Activated T-cell treated with anti-CD3 and anti-CD28 coated beads for 4 hours (primary cell): ENCODE measurements at places on chromosomes 7 and 10.

- DNase-seq = no peak
Measured at GRCh38 chr7:38292442-38292841, 19.0 kb upstream of the TARP start.

DNA sequence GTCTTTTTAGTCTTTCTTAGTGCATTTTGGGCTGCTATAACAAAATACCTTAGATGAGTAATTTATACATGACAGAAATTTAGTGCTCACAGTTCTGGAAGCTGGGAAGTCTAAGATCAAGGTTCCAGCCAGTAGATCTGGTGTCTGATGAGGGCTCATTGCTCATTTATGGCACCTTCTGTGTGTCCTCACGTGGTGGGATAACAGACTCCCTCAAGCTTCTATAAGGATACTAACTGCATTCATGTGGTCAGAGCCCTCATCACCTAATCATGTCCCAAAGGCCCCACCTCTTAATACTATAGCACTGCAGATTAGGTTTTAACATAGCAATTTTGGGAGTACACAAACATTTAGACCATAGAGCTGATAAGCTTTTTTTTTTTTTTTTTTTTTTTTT, 80.4 kb downstream of the ZNRF2 start:
- no peak for DNase-seq

DNA sequence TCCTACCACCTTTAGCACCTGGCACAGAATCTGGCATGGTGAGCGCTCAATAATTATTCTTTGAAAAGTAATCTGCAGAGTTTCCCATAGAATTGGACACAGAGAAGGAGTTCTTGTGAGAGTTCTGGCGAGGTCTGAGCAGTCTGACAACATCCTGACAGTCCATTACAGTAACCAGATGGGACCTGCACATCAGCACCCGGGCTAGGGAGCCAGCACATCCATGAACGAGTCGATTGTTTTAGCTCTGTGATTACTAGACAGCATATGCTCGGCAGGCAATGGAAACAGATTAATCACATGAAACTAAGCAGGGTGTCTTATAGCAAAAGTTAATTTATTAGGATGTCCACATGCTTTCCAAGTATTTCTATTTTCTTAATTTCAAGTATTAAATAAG, 96.7 kb downstream of the SEMA3D start:
- DNase-seq = no peak

- DNase-seq = no peak
Measured at GRCh38 chr7:38186593-38187314, 8.7 kb downstream of the STARD3NL start.

GRCh38 chr7:100122067-100122466, 2.6 kb downstream of the CNPY4 start:
- DNase-seq = no peak

DNA sequence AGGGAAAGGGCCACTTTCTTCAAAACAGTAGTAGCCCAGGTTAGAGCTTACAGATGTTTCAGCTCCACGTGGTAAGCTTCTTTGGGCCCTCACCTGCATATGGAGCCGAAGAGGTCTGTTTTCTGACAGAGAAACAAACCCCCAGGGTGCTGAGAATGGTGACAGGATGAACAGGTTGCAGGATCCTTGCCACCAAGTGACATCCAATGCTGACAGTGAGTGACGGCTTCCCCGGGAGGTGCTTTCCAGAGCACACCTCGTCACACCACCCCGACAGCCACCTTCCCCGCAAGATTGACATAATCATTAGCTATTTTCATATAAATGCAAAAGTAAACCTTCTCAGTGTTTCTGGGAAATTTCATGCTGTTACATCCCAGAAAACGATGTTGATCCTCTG, 109.3 kb upstream of the BTBD16 start:
- DNase-seq = no peak

- DNase-seq = no peak
Measured at GRCh38 chr10:57962839-57963238, 304.9 kb downstream of the IPMK start.

GRCh38 chr10:64261676-64262075, 740.5 kb downstream of the REEP3 start:
- no peak for DNase-seq

GRCh38 chr7:41943094-41943577, 240.2 kb upstream of the INHBA start:
- peak; percentile 54 for DNase-seq

- no peak for DNase-seq
Measured at GRCh38 chr7:131067220-131067619, 260.5 kb upstream of the MKLN1 start.

- DNase-seq = no peak
Measured at GRCh38 chr7:132412435-132412834, 163.8 kb downstream of the PLXNA4 start.

- DNase-seq = no peak
Measured at GRCh38 chr7:102935450-102936115, 22.8 kb downstream of the LRRC17 start.

DNA sequence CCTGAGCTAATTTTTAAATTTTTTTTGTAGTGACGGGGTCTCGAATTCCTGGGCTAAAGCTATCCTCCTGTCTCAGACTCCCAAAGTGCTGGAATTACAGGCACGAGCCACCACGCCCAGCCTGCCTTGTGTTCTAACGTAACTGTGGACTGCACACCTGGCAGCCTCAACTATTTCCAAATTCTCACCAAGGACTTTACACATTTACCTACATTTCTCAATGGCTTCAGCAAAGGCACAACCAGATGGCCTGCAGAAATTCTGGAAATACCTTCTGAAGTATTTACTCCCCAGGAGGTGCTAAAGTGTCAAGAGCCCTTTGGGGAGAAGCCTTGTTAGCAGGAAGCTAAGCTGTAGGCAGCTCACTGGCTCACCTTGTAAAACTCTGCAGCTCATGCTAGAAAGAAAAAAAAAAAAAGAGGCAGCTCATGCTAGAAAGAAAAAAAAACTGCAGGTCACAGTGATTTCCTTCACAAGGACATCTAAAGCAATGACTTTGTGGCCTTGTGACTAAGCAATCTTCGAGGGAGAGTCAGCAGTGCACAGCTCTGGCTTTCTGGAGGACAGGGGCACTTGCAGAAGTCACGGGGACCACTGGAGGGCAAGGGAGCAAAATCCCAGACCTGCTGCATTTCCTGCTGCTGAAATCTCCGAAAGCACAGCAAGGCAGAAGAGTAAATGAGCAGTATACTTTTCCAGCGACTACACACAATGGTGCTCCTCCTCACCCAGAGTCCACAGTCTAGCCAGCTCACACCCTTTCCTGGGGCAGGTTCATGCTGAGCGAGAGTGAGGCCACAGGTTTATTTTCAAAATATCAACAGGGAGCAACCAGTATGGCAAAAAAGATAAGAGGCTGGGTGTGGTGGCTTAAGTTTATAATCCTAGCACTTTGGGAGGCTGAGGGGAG, 40.4 kb downstream of the BAIAP2L1 start:
- DNase-seq = no peak

DNA sequence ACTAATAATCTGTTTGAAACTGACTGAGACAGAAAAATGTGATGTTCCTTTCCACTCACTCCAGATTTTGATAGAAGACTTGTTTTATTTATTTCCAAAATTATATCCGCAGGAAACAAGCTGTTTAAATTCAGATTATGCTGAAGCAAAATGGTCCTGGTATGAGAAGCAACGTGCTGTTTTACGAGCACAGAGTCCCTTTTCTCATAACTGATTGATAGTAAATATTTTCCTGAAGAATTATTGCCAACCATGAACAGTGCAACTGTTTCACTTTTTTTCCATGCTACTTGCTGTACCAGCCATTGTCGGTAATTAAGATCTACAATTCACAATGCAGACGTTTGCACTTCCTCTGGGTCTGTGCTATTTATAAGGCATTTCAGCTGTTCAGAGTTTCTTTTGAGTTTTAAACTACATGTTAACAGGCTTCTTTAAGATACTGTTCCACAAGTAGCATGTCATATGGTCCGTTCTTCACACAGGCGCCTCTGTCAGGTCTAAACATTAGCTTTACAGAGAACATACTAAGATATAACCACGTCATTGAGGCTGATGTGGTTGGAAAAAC, 103.8 kb downstream of the POLL start:
- no peak for DNase-seq

- DNase-seq = no peak
Measured at GRCh38 chr7:49088017-49088416, 163.7 kb downstream of the CDC14C start.

DNA sequence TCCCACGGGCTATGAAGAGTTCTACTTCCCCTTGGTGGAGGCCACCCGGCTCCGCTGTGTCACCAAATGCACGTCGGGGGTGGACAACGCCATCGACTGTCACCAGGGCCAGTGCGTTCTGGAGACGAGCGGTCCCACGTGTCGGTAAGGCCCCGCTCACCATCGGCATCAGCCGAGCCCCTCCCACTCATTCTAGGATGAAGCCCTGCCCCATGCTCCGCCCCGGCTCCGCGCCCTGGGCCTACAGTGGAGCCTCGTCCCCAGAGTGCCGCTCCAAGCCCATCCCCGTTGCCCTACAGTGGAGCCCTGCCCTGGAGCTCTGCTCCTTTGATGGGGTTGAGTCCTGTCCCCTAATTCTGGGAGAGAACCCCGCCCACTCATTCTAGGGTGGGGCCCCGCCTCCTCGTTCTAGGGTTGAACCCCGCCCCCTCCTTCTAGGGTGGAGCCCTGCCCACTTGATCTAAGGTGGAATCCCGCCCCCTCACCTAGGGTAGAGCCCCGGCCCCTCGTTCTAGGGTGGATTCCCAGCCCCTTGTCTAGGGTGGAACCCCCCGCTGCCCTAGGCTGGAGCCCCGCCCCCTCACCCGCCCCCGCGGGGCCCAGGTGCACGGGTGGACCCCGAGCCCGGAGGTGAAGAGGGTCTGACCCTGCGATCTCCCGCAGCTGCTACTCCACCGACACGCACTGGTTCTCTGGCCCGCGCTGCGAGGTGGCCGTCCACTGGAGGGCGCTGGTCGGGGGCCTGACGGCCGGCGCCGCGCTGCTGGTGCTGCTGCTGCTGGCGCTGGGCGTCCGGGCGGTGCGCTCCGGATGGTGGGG, 3.4 kb upstream of the MUC12 start:
- DNase-seq = peak; percentile 61

DNA sequence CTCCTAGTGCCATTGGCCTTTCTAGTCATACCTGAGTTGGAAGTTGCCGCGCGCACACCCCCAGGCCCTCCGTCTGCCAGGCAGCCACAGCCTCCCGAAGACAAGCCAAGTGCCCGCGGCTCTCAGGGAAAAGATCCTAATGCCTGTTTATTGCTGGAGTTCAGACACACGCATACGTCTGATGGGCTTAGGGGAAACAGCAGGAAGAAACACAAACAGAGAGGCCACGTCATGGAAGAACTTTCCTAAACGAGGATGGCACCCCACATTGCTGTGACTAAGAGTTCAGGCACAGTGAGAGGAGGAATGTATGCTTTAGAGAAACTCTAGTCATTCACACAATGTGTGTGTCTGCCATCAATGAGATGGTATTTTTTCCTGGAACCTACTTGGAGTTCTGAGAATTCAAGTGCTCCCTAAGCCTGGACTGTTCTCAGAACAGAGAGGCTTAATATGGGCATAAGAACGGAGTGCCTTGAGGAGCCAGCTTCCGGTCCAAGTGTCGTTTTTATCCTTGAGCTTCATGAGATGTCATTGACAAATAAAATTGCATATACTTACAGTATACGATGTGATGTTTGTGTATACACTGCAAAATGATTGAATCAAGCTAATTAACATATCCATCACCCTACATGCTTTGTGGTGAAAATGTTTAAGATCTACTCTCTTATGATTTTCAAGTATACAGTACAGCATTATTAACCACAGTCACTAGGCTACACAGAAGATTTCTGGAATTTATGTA, 11.6 kb upstream of the RBP3 start:
- DNase-seq = no peak

DNA sequence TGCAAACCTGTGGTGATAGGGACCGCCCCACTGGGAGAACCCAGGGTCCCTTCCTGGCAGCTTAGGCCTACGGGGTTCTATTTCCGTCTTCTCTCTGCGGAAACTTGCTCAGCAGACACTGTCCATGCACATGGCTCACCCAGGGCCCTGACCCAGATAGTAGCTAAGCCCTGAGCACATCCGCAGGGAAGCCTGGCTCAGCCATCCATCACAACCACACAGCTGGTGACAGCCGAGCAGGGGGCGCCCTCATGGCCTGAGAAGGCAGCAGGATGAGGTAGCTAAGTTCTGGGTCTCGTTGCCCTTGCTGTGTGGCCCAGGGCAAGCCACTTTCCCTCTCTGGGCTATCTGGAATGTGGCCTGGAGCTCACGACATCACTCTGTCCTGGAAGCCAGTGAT, 23.3 kb downstream of the NPTX2 start:
- DNase-seq = no peak

GRCh38 chr7:134782121-134782623, 2.7 kb downstream of the CALD1 start:
- DNase-seq = no peak

DNA sequence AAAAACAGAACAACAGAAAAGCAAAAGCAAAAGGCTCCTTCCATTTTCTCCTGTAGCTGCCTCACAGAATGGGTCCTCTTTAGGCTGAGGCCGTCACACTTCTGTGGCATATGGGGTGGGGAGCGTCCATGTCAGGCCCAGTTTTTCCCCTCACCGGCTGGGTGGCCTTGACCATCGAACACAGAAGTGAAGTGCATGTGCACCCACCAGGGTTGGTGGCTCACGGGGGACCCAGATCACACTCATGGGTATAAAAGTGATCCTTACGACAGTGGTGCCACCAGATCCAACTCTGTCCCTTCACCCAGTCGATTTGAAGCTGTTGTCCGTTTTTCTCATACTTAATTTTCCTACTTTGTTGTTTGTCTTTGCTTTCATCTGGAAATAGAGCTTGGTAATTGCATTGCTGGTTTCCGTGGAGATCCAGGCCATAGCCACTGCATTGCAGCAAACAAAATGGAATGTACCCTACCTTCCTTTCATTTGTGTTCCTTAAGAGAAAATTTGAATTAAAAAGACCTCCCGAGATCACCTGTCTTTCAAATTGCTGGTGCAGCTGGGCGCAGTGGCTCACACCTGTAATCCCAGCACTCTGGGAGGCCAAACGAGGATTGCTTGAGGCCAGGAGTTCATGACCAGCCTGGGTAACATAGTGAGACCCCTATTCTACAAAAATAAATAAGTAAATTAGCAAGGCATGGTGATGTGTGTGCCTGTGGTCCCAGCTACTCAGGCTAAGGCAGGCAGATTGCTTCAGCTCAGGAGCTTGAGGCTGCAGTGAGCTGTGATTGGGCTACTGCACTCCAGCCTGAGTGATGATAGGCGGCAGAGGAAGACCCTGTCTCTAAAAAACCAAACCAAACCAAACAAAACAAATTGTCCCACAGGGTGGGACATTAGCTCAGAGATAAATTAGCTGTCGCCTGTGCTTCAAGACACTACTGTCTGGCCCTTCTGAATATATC, 10.7 kb upstream of the GJD4 start:
- DNase-seq = no peak

- no peak for DNase-seq
Measured at GRCh38 chr10:46226900-46227558, 59.8 kb upstream of the ANTXRL start.

DNA sequence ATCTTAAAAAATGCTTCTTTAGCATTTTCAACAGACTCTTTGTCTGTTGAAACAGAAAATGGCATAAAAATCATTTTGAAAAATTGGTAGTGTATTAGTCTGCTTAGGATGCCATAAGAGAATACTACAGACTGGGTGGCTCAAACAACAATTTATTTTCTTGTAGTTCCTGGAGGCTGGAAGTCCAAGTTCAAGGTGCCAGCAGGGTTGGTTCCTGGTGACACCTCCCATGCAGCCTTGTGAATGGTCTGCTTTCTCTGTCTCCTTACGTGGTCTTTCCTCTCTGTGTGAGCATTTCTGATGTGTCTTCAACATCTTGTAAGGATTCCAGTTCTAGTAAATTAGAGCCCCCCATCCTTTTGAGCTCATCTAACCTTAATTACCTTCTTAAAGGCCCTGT, 26.1 kb upstream of the RAB11FIP2 start:
- DNase-seq = no peak
